ENCODE measurements at places on chromosomes 11 and 22.

- no peak for DNase-seq
Observed at GRCh38 chr11:76616676-76617552, 53.6 kb downstream of the LRRC32 start.

DNA sequence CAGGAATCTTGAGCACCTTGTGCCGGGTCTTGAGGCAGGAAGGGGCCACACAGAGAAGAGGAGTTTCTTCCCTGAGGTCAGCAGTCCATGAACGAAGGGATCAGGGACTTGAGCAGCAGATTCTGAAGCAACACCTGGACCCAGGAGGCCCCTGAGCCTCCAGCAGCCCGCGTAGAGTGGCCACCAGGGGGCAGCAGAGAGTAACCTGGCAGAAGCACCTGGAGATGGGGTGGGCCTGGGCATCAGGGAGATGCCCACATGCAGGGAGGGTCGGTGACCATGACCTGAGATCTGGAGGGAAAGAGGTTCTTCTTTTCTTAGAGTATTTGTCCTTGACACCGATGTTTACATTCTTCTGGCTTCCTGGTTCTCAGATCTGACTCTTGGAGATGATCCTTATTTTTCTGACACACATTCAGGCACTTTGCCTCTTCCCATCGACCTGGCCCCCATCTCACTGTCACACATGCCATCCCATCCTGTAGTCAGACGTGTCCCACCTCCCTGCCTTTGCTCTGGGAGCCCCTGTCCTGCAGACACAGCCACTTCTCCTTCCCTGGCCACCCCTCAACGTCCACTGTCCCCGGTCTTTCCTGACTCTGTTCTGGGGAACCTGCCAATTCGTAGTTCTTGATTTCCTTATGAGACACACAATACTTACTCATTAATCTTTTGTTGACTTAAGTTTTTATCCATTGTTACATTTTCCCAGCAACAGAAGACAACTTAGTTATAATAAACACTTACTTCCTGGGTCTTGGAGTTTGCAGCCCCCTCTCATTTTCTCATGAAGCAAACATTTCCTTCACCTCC, 66.5 kb downstream of the GGTLC2 start:
- DNase-seq: peak; percentile 71

DNA sequence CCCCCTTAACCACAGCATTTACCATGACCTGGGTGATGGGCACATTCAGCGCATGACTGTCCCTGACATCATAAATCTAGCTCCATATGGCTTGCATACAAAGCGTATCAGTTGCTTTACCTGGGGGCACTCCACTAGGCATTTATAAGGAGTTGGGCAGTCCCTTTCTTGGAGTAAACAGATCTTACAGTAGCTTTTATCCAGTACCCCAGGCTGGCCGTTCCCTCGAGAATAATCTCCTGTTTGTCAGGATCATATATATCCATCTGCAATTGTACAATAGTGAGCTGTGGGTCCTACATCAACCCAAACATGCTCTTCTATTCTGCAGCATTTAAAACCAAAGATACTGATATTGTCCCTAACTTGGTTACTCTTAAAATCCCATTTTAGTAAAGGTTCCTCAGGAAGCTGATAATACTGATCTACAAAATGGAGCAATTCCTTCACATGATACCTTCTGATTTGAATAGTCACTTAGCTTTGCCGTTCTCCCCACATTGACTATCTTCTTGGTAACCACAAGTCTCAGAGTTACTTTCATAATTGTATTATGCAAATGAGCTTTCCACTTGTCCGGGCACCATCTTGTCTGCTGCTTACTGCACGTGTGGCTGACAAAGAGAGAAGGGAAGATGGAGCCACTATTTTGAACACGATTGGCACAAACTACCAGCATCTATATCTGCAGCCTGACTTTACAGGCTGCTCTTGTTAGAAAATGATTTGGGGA, 205.0 kb downstream of the CWF19L2 start:
- DNase-seq: no peak

DNA sequence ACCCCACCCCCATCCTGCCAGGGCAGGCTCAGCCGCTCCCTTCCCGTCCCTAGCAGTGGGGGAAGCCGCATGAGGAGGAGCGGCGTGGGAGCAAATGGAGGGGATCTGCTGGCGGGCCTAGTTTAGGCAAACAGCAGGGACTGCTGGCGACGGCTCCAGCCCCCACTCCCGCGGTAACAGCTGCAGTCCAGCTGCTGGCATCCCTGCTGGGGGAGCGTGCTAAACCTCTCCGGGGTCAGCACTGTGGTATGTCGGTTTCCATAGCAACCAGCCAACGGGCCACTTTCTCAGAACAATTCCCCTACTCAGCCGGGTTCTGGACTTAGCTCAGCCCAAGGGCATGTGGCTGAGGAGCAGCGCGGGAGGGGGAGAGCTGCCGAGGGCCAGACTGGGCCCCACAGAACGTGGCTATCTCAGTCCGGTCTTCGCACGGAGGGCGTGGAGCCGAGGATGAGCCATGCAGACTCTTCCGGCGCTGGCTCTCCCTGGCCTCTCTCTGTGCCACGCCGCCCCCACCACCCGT, 98.8 kb downstream of the PKNOX2 start:
- DNase-seq: no peak

- DNase-seq: no peak
Observed at GRCh38 chr11:109957601-109958000, 135.6 kb upstream of the ZC3H12C start.

DNA sequence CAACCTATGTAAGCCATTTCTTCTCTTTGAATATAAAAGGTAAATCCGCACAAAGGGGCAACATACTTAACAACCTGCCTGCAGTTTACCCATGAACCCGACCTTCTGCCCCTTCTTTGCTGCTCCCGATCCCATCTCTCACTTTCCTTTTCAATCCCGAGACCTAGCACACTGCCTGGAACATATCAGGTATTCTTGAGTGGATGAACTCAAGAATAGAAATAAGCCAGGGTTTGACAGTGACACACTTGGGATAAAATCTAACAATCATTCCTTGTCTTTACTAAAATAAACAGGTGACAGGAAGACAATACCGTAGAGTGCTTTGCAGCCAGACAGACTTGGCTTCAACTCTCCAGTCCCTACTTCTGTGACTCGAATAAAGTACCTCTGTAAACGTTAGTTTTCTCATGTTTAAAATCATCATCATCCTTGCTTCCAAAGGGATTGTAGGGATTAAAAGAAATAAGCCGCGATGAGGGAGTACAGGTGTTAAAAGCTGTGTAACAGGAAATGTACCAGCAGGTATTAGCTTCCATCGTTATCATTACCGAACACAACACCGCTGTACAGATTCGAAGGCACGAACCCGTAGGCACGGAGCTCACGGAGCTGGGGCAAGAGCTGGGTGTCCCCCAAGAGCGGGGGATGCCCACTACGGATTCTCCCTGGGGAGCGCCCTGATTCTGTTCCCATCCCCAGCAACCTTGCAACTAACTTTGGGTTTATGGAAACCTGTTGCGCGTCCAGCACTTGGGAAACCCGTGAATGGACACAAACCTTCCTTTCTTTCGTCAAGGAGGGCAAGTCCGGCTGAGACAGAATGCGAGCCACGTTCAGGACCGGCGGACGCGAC, 720 bp downstream of the UFD1 start:
- DNase-seq: no peak

DNA sequence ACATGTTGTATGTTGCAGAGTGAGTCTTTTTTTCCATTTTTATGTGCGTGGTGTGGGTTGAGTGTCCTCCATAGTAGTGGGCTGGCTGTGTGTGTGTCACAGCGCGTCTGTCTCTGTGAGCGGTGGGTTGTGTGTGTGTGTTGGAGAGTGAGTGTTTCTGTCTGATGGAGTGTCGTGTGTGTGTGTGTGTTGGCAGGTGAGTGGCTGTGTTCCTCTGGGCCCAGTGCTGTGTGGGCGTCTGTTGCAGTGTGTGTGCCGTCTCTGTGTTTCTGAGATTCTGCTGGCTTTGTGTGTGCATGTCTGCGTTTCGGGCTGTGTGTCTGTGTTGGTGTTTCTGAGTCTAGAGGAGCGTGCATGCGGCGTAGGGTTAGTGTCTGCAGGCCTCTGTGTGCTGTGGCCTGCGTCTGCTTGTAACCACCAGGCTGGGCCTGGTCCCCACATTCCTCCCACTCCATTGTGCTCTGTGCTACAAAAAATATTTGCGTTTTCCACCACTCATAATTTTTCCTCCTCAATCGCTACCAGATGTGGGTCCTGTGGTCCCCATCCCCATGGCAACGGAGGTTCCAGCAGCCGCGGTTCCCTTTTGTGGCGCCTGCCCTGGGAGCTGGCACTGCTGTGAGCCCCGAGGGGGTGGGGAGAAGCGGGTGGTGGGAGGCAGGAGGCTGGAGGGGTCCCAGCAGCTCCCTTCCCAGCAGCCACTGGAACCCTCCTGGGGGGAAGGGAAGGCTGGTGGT, 15.2 kb downstream of the SCARF2 start:
- DNase-seq: no peak

GRCh38 chr11:5809905-5810795, 1.4 kb downstream of the OR52N2 start:
- no peak for DNase-seq

DNA sequence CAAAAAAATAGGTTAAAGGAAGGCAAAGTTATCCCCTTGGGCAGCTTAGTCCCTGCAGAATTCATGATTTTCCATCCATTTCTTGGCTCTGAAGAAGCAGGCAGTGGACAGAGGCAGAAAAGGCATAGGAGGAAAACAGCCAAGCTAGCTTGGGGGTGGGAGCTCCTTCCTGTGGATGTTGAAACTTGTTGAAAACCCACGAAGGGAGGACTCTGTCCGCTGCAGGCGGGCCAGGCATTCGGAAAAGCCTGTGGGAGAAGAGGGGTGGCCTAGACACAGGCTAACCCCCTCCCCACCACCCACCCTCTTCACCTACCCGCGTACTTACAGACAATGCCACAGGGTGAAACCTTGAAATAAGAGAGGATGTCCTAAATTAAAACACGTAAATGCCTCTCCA, 72.1 kb downstream of the C22orf31 start:
- DNase-seq: no peak

DNA sequence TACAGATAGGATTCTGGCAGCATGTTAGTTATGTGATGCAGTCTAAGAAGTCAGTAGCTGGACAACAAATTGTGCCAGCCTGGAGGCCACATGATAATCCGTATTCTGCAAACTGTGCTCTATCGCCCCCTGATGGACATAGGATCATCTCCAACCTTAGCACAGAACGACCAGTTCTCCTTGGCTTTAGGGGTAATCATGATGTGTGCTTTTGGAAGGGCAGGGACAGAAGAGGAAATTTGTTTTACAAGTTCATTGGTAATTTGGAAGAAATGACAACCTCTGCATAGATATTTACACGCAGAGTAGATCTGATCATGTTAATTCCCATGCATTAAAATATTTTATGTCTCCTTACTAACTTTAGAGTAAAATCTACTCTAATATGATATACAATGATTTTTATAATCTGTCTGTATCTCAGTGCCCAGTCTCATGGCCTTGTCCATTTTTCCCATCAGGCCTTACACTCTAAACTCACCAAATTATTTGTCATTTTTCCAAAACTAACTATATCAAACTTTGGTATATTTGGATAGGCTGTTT, 12.1 kb downstream of the OR10D3 start:
- DNase-seq: peak; percentile 29

GRCh38 chr11:72721689-72722049, 30.5 kb downstream of the ARAP1 start:
- DNase-seq: no peak

GRCh38 chr11:126601136-126601535, 245.7 kb downstream of the ST3GAL4 start:
- DNase-seq: no peak

- DNase-seq: no peak
Observed at GRCh38 chr11:92765965-92766371, 203.5 kb upstream of the MTNR1B start.

- DNase-seq: no peak
Observed at GRCh38 chr11:95242091-95242844, 11.3 kb upstream of the SESN3 start.

- no peak for DNase-seq
Observed at GRCh38 chr11:3122775-3123201, 42.3 kb downstream of the OSBPL5 start.

DNA sequence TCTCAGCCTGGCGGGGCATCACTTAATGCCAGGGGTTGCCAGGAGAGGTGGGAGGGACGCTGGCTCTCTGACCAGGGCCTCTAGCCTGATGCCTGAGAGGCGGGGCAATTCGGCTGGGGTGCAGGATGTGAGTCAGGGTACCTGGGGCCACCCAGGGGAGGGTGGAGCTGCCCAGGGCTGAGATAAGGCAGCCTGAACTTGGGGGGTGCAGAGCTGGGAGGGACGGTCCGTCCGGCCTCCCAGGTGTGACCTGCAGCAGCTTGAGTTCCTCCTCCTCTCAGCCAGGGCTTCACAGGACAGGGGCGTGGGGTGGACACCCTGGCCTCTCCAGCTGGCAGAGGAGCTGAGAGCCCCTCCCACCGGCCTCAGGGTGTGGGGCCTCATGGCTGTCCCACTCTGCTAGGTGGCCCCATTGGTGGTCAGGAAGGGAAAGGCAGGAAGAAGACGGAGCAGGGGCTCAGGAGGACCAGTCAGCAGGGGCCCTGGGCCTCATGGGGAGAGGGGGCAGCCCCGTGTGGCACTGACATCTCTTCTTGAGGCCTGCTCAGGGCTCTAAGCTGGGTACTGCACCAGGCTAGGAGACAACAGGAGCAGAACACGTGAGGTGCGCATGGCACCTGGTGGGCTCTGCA, 942 bp upstream of the RPS6KA4 start:
- DNase-seq: no peak

- DNase-seq: no peak
Observed at GRCh38 chr11:107719557-107720302, 7.9 kb upstream of the SLN start.

DNA sequence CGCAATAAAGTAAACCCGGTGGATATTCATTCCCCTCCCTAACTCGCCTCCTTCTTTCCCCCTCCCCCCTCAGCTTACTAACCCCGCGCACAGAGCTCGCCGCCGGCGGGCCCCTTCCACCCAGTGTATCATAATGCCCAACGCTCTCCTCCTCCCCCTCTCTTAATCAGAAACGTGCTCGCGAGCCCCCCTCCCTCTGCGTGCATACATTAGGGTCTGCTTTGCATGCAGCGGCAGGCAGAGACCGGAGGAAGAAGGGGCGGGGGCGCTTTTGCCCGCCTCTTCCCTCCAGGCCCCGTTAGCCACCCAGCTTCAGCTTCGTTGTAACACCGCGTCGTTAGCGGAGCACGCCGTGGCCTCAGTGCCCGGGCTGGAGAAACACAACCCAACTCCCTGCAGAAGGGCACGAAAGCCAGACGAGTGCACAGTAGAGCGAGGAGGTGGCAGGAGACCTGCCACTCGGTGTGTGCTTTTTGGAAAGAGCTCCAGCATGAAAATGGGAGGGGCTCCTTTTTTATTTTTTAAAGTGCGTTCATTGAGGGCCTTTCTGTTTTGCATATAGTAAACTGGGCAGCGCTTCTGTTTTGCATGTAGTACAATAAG, 901 bp upstream of the KMT2A start:
- DNase-seq: peak; percentile 45

GRCh38 chr11:8403310-8403709, 139.6 kb upstream of the LMO1 start:
- no peak for DNase-seq

Data from stimulated activated CD4-positive, alpha-beta T cell treated with anti-CD3 and anti-CD28 coated beads, TNF-alpha, amount 100 ng/mL, for 24 hours (primary cell).